Activated T-helper 2 cell treated with anti-CD3 and anti-CD28 coated beads, Interferon-gamma antibody, Interleukin-2, Interleukin-4, amounts not matched to agents 10 μg/mL and 5 μg/mL and 100 μg/mL, durations not matched to agents 14 hours and 24 hours and 36 hours (primary cell): ENCODE measurements at places on chromosomes 16 and 17. TPM values are rescaled to one million over a fixed set of nuclear protein-coding genes. Genes with fewer than 3 reads are reported as not detected.
A peak's percentile ranks its signal among the peaks of the same experiment; 100 is the strongest.

The CHAD gene
- total RNA-seq: not detected in 2 replicates

The TMEM92 gene
- 1.5 and 1.6 TPM in 2 replicates for total RNA-seq

The GTF3C1 gene
- 62.2 and 66.9 TPM in 2 replicates for total RNA-seq

The VAC14 gene
- total RNA-seq: 30.9 and 34.8 TPM in 2 replicates

The TRIM25 gene
- total RNA-seq: 76.5 and 85.9 TPM in 2 replicates

The TM4SF5 gene
- total RNA-seq: not detected in 2 replicates

The EMC6 gene
- total RNA-seq: 61.7 and 64.9 TPM in 2 replicates

The MYH13 gene
- total RNA-seq: not detected in 2 replicates

The CIBAR2 gene
- total RNA-seq: not detected in 2 replicates

The MPP3 gene
- total RNA-seq: 0.14 and 0.21 TPM in 2 replicates

The KCNJ16 gene
- total RNA-seq: not detected in 2 replicates

The C16orf89 gene
- total RNA-seq: not detected in 2 replicates

The G6PC3 gene
- total RNA-seq: 36.3 and 39.2 TPM in 2 replicates

The WIPI1 gene
- 14.0 and 15.7 TPM in 2 replicates for total RNA-seq

The NHLRC4 gene
- 1.1 and 1.3 TPM in 2 replicates for total RNA-seq

DNA sequence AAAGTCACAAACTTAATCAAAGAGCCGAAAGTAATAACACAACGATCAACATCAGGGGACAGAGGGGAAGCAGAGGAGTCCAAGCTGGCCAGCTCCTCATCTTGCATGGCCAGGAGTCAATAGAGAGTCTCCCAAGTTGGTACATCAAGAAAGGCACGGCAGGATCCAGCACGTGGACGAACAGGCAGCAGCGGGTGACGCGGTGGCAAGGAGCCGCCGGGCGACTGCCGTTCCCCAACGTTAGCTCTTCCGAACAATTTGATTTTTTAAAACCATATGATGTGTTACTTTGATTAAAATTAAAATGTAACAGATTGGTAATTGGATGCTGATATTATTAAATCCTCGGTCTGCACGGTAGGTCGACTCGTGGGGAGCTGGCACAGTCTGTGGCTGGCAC is 81.8 kb upstream of the DOC2B start:
- no peak for DNase-seq

- DNase-seq: no peak
These were observed 4.3 kb downstream of the TK1 start for GRCh38 chr17:78182504-78182903.

GRCh38 chr17:12987120-12987519 is 30.7 kb downstream of the ELAC2 start:
- no peak for DNase-seq

- no peak for DNase-seq
These were observed 9.2 kb upstream of the MSLN start for GRCh38 chr16:751152-752006.

DNA sequence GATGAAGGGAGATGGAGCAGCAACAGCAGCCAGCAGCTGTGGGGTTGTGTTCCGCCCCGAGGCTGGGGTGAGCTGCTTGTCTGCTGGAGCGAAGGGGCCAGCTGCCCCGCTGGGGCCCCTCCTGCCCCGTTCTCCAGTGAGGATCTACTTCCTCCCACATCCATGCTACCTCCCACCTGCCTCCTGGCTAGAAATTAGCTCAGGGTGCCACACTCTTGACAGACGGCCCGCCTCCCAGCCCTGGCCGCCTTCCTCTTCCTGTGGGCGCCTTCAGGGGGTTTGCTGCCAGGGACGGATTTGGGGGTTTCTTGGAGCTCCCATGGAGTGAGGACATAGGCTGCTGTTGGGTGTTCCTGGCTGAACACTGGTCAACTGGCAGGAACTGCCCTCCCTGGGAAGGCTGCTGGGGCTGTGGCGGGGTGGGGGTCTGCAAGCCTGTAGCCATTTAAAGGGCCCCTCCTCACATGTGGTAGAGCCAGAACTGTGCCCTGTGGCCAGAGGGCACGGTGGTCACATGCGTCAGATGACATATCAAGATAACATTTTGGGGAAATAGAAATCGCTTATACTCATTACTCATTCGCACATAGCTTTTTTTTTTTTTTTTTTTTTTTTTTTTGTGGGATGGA is 13.1 kb downstream of the TBC1D24 start:
- no peak for DNase-seq

DNA sequence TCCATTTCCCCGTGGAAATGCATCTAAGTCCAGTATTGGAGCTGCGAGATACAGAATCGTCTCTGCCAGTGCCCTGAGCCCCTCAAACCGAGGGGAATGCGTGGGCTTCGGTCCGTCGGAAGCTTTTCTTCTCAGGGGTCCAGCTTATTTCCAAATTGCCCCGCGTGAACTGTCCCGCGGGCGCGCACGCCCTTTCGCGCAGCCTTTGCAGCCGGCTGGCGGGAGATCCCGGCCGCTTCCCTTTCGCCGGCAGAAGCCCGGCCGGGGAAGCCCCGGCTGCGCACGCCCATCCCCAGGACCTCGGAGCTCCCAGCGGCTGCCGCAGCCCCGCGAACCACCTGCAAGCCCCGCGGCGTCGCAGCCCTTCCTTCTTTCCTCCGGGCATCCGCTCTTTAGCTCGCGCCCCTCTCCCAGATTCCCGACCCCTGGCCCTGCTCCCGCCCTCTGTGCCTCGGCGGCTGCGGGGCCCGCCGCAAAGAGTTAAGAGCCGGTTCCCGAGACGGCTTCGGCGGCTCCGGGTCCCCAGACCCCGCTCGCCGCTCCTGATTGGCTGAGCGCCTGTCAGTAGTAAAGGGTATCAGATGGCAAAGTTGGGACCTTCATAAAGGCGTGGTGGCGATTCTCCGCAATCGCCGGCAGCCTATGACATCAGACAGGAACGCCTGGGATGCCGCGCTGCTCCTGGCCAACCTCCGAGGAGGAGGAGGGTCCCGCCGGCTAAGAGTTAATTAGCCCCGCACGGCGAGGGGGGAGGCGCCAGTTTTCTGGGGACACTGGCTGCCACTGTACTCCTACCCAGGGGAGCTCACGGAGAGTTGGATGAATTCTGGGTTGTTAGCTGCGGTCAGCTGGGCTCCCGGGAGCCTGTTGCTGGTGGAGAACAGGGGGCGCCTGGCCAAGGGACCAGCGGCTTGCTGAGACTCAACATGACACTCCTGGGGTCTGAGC is at the start of gene MYOCD:
MYOCD (plus strand) TSS at position 628 of the 948 bp plus-strand sequence; CDS start at position 927, 299 bp downstream.
- no peak for DNase-seq

DNA sequence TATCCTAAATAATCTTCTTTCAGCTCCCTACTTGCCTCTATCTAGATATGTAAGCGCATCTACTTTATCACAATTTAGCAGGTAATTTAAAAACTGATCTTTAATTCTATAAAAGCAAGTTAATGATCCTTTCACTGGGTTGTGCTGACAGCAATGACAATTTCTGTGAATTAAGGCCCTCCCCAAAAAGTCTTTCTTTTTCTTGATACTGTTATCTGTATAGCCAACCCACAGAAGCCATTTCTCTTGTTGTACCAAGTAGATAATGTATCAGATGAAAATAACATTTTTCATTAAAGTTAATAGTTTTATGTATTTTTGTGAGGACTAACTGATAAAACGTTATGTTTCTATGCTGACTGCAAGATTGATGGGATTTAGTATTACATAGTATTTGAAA is 3.8 kb downstream of the ZPBP2 start:
- no peak for DNase-seq

GRCh38 chr16:71626018-71626857 is at the start of gene MARVELD3:
MARVELD3 (plus strand) TSS chr16:71626184; CDS start chr16:71626230, 46 bp downstream.
- no peak for DNase-seq

- no peak for DNase-seq
These were observed 25.8 kb downstream of the SRCIN1 start for GRCh38 chr17:38579934-38580333.

- no peak for DNase-seq
These were observed 180.9 kb downstream of the AIPL1 start for GRCh38 chr17:6254036-6254435.

- DNase-seq: peak; percentile 69
These were observed 5.2 kb downstream of the ARSG start for GRCh38 chr17:68296217-68297191.

GRCh38 chr16:56307534-56307873 is 116.2 kb downstream of the GNAO1 start:
- no peak for DNase-seq

GRCh38 chr16:81181013-81181720 is 57.3 kb upstream of the BCO1 start:
- no peak for DNase-seq

GRCh38 chr16:78786635-78787034 is 687.2 kb downstream of the WWOX start:
- no peak for DNase-seq

DNA sequence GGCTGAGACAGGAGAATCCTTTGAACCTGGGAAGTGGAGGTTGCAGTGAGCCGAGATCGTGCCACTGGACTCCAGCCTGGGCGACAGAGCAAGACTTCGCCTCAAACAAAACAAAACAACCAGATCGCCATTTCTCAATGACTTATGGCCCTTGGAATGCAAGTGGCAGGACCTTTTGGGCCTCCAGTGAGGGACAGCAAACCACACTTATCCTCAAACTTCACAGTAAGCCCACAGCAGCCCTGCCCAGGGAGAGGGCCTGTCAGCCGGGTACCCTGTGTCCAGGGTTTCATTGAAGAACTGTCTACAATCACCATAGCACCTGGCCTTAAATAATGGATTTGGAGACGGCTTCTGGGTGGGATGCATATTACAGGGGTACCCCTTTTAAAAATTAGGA is 11.7 kb downstream of the TRAF4 start:
- no peak for DNase-seq

DNA sequence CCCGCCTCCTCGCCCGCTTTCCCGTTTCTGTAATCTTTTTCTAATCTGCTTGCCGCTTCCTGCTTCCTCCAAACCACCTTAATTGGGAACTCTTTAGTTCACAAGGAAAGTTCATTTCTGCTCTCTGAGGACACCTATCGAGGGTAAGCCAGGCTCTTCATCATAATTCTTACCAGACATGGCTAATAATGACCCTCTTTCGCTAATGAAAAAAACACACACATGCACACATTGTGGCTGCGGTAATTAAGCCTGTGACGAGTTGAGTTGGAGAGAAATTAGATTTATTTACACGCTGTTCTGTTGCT is 100.6 kb downstream of the ZNF423 start:
- no peak for DNase-seq

- no peak for DNase-seq
These were observed 3.4 kb downstream of the NPTX1 start for GRCh38 chr17:80472996-80473395.

GRCh38 chr16:50368410-50369132 is at the start of gene BRD7:
BRD7 (minus strand) TSS chr16:50368988; CDS start chr16:50368774, 214 bp downstream.
- DNase-seq: peak; percentile 59

- DNase-seq: no peak
These were observed 134.7 kb downstream of the USP31 start for GRCh38 chr16:23014592-23014991.

GRCh38 chr17:309361-309888 is 43.2 kb downstream of the RPH3AL start:
- no peak for DNase-seq

- DNase-seq: no peak
These were observed 17.1 kb upstream of the TMEM94 start for GRCh38 chr17:75439287-75439686.

GRCh38 chr17:82134101-82134500 is 36.1 kb upstream of the FASN start:
- no peak for DNase-seq

- DNase-seq: no peak
These were observed 11.7 kb downstream of the ABAT start for GRCh38 chr16:8686031-8686621.

DNA sequence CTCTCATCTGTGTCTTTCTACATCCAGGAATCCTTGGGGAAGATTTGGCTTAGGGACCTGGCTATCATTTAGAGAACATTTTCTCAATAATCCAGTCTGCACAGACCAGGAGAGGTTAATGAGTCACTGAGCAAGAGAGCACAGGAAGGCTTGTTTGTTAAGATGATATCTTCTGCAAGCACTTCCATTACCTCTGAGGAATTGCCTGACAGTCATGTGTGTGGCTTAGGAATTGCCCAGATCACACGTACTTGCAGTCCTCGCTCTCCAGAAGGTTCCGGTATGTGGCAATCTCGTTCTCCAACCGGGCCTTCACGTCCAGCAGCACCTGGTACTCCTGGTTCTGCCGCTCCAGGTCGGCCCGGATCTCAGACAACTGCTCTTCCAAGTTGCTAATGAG is 3.3 kb downstream of the KRT37 start:
- DNase-seq: no peak

GRCh38 chr16:3998793-3999478 is 117.3 kb downstream of the ADCY9 start:
- DNase-seq: no peak

- no peak for DNase-seq
These were observed 57.3 kb downstream of the CACNG5 start for GRCh38 chr17:66892246-66892645.

DNA sequence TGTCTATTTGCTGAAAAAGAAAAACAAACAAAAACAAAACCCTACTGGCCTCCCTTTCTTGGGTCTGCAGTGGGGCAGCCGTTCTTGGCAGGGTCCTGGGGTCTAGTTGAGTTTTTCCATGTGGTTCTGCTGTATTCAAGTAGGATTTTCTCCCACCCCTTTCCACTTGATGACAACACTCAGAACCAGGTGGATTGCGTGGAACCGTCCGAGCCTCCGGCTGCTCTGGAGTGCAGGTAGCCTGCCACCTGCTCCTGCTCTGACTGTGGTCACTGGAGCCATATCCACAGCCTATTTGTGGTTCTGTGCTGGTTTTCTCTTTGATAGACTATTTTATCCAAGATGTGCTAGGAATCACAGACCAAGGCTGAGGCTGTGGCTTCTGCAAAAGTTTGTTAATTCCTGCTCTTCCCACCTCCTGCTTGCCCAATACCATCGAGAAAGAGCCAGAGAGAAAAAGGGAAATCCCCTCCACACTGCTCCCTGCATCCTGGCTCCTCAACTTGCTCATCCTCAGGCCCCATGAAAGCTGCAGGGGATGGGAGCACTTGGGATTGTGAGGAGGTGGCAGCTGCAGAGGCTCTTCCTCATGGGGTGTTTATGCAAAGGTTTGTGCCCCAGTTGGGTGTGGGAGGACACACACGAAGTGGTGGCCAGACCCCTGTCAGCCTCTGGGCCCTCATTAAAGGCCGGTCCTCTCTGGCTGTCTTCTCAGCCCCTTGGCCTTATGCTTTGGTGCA is 377.8 kb upstream of the TNRC6C start:
- no peak for DNase-seq

GRCh38 chr17:54882371-54882770 is 18.3 kb upstream of the TOM1L1 start:
- no peak for DNase-seq

DNA sequence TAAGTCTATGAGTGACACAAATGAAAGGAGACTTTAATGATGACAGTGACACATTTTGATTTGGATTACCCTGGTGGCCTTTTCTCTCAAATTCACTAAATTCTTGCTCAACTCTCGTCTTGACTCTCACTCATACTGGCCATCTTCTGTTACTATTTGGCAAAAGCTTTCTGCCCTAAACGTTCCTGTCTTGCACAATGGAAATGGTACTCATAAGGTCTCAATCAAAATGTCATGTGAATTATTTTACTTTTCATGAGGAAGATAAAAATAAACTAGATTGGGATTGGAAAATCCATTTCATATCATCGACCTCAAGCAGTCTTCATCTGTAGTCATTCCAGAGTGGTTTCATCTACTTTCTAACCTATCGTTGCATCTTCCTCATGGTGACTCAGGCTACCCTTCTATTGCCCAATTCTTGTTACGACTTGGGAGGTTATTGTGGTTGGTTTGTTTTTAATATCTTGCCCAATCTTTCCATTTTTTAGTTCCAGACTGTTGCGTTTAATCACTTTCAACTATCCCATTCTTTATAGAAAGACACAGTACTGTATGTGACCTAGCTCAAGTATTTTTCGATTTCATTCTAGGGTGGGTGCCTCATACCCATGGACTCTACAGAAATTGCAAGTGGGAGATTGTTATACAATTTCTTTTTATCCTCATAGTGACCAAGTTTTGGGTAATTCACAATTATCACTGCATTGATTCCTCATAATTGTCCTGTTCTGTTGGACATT is 317.2 kb upstream of the KCNJ16 start:
- DNase-seq: no peak
